ENCODE measurements at places on chromosomes 4 and X.

DNA sequence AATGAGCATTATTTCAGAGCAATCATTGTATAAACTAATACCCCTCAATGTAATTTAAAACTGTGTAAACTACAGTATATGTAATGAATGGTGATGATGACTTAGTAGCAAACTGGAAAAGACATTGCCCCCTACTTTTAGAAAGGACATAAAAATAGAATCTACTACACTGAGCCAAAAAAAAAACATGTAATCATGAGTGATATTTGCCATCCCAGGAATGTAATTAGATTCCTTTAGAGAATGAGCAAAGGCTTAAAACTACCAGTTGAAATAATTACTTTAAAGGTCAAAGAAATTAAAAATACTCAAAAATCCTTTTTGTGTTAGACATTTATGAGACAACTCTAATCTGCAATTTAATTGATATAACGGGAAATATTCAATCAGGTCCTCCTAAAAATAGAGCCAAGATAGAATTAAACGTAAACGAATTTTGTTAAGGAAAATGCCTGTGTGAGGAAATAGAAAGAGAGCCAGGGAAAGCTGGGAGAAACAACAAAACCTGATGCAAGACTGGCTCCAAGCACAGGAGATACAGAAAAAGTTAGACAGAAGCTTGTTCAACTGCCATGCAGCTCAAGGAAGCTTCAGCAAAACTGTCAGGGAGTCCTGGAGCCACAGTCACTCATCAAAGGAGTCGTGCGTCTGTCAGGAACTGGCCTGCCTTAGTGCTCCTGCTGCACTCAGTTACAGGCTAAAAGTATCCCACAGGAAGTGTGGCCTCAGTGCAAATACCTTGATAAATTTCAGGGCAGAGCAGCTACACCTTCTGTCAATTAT is 655.7 kb upstream of the INTU start:
- no peak for DNase-seq

- DNase-seq, result no peak
Measured at GRCh38 chr4:786074-786741, 39.7 kb downstream of the CPLX1 start.

GRCh38 chrX:7083468-7084396 is 63.8 kb upstream of the STS start:
- peak; percentile 40 for DNase-seq

DNA sequence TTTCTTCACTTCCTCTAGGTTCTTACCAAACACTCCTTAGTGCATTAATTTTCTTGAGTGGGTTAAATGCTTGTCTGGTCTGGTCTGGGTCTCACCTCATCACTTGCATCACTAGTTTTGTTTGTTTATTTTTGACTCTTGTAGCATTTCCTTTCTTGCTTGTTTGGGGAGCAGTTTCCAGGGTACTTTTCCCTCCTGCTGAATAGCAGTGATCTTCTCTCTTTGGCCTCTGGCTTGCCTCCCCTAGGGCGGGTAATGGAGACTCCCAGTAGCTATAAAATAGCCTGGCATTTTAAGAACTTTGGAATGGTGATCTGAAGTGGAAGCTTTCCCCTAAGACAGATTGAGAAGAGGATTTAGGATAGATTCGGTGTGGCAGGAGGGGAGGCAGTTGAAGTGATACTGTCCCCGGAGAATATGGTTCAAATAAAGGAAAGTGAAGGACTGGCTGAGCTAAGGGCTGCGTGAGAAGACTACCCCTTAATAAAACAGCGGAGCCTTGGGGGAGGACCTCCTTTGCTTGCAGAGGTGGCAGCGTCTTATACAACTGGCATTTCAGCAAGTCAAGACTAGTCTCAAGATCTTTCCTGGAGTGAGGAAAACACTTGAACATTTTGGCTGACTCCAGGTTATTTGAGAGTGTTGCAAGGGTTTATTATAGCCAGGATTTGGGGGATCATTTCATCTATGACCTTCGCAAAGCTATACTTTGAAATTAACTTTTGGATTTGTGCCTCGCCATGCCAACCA is 190.6 kb downstream of the FRAS1 start:
- DNase-seq, result no peak

DNA sequence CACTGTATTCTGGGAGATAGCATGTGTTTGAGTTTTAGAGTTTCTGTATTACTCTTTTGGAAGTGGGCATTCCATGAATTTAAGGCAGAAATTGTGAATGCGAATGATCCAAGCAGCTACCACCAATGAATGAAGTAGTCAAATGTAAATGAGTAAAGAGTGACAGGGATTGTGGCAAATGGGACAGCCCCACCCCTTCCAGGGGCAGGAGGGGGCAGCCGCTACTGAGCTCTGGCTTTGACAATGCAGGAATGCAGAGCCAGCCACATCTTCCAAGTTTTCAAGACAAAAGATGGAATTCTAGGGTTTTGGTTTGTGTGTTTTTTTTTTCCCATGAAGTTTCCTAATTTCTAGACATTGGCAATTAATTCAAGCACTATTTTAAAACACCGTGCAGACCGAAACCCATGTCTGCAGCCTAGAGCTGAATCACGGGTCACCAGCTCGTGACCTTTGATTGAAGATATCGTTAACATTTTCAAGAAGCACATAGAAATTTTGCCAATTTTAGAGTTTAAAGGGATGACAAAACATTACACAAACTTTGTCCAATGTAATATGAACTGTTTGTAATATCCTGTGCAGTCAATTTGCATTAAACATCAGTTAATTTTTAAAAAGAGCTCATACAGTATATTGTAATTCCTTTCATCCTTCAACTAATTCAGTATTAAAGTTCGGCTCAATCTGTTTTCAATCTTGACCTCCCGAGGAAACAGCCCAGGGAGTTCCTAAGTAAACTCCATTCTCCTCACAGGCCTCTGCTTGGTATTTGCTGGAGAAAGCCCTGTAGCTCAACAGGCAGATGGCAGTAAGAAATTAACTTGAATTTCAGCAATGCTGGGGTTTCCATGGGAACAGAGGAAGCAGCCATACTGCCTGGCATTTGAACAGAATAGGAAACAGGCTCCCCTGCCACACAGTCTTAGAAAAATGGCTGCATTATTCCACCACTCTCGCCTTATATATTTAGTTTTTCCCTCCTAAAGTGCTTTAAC is 83.4 kb downstream of the UCHL1 start:
- no peak for DNase-seq

GRCh38 chr4:26034849-26035248 is 120.8 kb downstream of the SMIM20 start:
- peak; percentile 13 for DNase-seq

- no peak for DNase-seq
Measured at GRCh38 chr4:26307037-26307800, 13.6 kb upstream of the RBPJ start.

- no peak for DNase-seq
Measured at GRCh38 chr4:6917461-6918271, 8.0 kb downstream of the TBC1D14 start.
